Daoy (cell line): ENCODE measurements at places on chromosomes 2 and 18. TPM values are rescaled to one million over a fixed set of nuclear protein-coding genes. Genes with fewer than 3 reads are reported as not detected.

The STARD6 gene
- total RNA-seq = 0.11 TPM in 1 of 2 replicates, not detected in the other

The CYP1B1 gene
- total RNA-seq = 35.0 and 35.4 TPM in 2 replicates

The CCDC121 gene
- 0.74 and 1.5 TPM in 2 replicates for total RNA-seq

The C2orf78 gene
- under 0.01 TPM in 1 of 2 replicates, not detected in the other for total RNA-seq

The LOXL3 gene
- total RNA-seq = 54.5 and 62.0 TPM in 2 replicates

The CCDC68 gene
- total RNA-seq = 0.18 and 3.5 TPM in 2 replicates

The MAB21L4 gene
- not detected in 2 replicates for total RNA-seq

The C18orf54 gene
- 5.8 and 7.7 TPM in 2 replicates for total RNA-seq

The TGOLN2 gene
- 43.7 and 55.3 TPM in 2 replicates for total RNA-seq

The NEMP2 gene
- total RNA-seq = 6.7 and 20.0 TPM in 2 replicates

The VWA3B gene
- 0.77 TPM in 1 of 2 replicates, not detected in the other for total RNA-seq

The FABP1 gene
- not detected in 2 replicates for total RNA-seq

The CNNM3 gene
- 5.1 and 5.5 TPM in 2 replicates for total RNA-seq

- no peak for DNase-seq
Observed at GRCh38 chr2:197386242-197386641, 48.6 kb downstream of the SF3B1 start.

DNA sequence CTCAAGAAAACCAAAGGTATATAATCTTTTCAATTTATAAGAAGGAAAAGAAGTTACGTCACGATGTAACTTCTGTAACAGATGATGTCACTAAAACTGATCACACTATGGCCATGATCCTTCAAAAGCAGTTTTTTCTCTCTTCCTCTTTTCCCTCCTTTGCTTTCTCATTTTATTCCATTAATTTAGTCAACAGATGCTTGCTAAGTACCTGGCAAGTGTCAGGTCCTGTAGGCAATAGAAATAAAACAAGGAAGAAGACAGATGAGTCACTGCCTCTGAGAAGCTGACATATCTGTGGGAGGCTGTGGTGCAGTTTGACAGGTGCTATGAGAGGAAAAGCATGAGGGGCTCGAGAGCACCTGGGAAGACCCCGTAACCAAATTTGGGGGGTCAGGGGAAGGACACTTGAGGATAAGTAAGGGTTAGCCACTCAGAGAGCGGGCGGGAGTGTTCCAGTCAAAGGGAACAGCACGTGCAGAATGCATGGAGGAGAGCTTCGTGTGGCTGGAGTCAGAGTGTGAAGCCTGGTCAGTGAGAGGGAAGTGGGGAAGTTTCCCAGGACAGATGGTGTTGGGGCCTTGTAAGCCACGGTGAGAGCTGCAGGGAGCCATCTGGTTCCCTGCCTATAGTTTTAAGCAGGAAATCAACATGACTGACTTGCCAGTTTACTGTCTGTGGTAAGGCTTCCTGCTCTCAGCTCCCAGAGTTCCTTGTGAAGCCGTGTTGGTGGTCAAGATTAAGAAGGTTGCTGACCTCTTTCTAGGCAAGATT, 198.8 kb upstream of the FOSL2 start:
- DNase-seq = no peak

DNA sequence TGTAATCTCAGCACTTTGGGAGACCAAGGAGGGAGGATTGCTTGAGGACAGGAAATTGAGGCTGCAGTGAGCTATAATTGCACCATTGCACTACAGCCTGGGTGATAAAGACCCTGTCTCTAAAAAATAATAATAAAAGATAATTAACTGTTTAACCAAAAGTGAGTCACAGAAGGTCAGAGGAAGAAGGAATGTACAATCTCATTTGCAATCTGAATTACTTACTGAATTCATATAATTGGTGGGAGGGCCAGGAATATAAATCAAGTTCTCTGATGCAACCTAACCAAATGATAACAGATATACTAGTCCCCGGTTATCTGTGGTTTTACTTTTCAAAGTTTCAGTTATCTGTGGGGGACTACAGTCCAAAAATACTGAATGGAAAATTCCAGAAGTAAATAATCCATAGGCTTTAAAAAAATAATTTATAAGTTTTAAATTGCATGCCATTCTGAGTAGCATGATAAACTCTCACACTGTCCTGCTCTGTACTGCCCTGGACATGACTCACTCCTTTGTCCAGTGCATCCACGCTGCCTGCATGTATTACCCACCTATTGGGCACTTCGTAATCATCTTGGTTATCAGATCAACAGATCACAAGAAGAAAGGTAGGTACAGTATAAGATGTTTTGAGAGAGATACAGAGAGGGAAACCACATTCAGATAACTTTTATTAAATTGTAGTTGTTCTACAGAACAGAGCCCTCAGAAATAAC, 12.8 kb upstream of the MATN3 start:
- no peak for DNase-seq

GRCh38 chr2:233481368-233482142, 85.0 kb downstream of the USP40 start:
- no peak for DNase-seq

- no peak for DNase-seq
Observed at GRCh38 chr2:140589273-140589672, 1541.5 kb downstream of the LRP1B start.

DNA sequence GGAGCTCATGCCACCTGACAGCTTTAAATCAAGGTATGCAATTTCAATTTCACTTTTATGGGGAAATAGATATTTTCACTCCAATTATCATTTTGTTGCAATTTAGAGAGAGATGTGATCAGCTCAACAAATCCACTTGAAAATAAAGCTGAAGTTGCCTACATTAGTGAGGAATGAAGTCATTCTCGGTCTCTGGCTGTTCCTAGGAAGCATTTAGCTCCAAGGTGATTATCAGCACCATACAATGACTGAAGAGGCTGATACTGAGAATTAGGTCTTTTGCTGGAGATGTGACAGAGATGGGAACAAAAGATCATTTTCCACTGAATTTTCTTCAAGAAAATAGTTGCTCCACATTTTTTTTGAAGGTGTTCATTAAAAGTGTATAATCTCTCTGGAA, 1303.7 kb downstream of the DPP10 start:
- DNase-seq = no peak

- no peak for DNase-seq
Observed at GRCh38 chr2:134277223-134277622, 23.4 kb downstream of the MGAT5 start.

DNA sequence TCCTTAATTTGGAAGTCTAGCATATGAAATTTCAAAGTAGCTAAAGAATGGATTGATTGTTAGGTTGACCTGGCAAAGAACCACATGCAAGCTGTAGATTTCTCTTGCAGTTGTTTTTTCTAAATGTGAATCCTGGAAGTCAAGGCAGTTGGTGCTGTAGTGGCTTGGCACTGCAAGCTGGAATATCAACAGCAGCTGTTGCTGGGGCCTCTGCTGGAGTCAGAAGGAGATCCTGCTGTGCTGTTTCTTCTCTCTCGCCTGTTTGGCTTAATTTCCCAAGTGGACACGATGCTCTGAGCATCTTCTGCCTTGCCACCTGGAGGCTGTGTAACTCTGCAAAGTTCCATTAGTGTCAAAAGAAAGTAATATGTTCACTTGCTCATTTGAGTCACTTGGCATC, 12.6 kb downstream of the PIK3C3 start:
- DNase-seq = no peak

- no peak for DNase-seq
Observed at GRCh38 chr2:63665091-63665490, 76.3 kb downstream of the MDH1 start.

DNA sequence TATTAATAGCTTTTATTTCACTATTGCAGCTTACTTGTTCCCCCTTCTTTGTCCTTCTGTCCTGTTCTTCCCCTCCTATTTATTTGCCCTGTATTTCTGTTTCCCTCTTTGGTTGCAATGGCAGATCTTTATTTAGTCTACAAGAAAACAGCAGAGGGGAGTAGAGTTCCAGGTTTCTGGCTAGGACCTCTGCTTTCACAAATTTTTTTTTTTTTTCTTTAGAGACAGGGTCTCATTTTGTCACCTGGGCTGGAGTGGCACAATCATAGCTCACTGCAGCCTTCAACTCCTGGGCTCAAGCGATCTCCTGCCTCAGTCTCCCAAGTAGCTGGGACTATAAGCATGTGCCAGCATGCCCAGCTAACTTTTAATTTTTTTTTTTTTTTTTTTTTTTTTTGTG, 188.1 kb upstream of the SPRED2 start:
- no peak for DNase-seq

- DNase-seq = no peak
Observed at GRCh38 chr2:227627769-227628168, 10.5 kb downstream of the SCYGR4 start.

GRCh38 chr2:20567926-20568179, 83.0 kb downstream of the HS1BP3 start:
- no peak for DNase-seq

GRCh38 chr2:232008907-232009638, 47.6 kb downstream of the DIS3L2 start:
- no peak for DNase-seq

GRCh38 chr2:201971531-201972228, 62.0 kb upstream of the FZD7 start:
- DNase-seq = peak; percentile 69

DNA sequence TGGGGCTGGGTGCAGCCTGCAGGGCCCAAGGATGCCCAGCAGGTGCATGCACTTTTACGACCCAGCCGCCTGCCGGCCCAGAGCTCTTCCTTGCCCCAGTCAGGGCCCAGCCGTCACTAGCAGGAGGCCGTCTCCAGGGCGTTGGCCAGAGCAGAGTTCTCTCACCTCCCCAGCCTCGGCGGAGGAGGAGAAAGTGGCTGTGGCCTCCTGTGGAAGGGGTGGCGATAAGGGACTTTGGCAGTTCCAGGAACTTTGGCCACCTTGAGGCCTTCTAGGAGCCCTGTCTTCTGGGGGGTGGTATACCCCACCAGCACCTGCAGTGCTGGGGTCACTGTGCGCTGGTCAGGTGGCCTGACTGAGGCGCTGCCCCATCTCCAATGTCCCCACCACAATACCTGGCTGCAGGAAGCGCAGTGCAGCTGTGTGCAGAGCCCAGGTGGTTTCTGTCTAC, 22.0 kb downstream of the NPPC start:
- DNase-seq = no peak

GRCh38 chr2:203360833-203361430, 32.7 kb downstream of the ABI2 start:
- no peak for DNase-seq

DNA sequence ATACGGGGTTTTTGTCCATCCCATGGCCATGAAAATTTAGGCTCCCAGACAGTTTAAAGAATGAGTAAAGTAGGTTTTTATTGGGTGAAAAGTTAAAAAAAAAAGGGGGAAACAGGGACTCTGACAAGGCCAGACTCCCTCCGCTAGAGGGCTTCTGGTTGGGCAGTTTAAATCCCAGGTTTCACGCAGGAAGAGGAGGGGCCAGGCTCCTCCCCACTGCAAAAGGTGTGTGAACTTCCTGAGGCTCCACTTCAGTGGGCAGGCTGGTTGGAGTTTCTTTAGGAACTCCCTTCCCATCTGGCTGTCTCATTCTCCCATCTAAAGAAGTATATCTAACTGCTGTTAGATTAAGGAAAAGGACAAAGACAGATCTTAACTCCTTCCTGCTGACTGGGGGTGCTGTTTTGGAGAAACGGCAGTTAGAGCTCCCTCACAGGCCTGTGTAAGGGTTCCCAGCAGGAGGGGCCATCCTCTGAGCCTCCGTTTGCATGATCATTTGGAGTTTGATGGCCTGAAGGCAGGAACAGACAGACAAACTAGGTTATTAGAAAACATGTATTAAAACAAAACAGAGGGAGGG, 1160.7 kb downstream of the CNTNAP5 start:
- DNase-seq = no peak

DNA sequence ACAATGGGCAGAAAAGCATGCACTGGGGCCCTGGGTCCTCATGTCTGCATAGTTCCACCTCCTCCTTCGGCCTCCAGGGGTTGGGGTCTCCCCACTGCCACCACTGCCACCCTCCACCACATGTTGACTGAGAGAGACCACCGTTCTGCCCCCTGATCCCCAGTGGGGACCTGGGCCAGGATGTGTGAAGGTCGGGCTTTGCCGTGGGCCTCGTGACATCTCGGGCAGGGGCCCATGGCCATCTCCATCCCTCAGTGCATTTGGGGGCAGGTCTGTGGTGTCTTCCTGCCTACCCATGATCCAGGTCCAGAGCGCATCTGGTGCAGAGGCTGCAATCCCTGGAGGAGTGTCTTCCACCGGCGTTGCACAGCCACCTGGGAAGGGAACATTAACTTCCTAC, 166.8 kb upstream of the POU3F3 start:
- DNase-seq = no peak

DNA sequence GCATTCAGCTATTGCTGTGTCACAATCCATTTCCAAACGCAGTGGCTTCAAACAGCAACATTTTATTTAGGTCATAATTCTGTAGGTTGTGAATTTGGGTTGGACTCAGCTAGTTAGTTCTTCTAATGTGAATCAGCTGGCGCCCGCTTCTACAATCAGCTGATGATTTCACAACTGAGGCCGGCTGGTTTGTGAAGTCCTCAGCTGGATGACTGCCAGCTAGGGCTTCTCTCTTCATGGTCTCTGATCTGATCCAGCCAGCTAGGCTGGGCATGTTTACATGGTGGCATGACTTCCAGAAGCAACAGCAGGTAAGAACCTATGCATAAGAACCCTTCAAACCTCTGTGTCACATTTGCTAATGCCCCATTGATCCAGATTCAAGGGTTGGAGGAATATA, 172.0 kb downstream of the SLC4A10 start:
- DNase-seq = no peak

- no peak for DNase-seq
Observed at GRCh38 chr2:68295516-68295915, 24.2 kb downstream of the CNRIP1 start.

DNA sequence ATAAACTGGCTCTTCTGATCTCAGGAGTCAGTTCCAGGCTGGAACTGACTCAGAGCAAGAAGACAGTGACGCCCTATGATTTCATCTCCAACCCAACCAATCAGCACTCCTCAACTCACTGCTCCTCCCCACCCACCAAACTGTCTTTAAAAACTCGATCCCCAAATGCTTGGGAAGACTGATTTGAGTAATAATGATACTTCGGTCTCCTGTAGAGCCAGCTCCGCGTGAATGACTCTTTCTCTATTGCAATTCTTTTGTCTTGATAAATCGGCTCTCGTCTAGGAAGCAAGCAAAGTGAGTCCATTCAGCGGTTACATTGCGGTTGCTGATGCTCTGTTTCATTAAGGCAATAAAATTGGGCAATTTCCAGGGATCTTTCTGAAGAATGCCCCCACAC, 1025.3 kb upstream of the CNTNAP5 start:
- no peak for DNase-seq

DNA sequence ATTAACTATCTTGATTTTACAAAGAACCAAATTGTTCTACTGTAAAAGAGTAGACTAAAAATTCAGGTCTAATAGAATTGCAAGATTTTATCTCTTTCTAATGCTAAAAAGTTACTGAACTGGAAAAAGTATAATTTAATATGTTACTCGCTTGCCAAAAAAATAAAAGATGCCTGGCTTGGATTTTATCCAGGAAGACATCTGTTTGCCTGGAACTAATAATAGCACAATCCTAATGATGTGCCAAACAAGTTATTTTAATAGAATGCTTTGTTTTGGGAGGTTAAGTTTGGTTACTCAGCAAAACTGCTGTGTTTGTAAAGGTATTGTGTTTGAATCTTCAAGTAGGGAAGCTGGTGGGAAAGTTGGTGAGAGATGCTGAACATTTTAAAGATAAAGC, 19.4 kb upstream of the ZSWIM2 start:
- DNase-seq = no peak

GRCh38 chr18:8742387-8743361, 37.3 kb downstream of the MTCL1 start:
- no peak for DNase-seq

- peak; percentile 85 for DNase-seq
Observed at GRCh38 chr2:46481198-46482193, 2.1 kb downstream of the TMEM247 start.

GRCh38 chr2:11129598-11130449, 25.4 kb upstream of the SLC66A3 start:
- peak; percentile 38 for DNase-seq

- peak; percentile 49 for DNase-seq
Observed at GRCh38 chr2:26521054-26521912, 43.4 kb upstream of the OTOF start.
